Sciatic nerve (tissue), 2 donors: ENCODE measurements at places on chromosomes 2 and 18.

DNA sequence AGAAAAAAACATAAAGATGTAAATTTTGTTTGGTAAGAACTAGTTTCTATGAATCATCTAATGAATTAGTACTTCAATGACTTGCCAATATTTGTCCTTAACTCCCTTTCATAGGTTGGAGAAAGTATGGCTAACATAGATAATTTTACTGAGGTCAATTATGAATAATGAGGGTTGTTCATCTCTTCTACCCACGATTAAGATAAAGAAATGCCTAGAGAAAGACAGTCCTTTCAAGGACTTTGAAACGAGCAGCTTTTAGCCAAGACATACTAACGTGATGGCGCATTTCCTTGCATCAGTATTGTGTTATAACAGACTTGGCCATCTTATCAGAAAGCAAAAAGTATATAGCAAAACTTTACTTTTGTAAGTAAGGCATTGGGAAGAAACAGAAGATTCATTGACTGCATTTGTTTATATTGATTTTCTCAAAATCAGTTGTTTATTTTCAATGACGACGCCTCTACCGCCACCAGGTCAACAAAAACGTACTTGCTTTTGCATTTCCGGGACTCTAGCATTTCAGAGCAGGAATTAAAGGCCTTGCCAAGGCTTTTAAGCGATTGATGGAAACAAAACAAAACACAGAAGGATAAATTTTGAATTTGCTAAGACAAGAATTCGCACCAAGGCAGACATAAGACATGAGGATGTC lies 961 bp downstream of the RBM43 start:
- no peak for DNase-seq

DNA sequence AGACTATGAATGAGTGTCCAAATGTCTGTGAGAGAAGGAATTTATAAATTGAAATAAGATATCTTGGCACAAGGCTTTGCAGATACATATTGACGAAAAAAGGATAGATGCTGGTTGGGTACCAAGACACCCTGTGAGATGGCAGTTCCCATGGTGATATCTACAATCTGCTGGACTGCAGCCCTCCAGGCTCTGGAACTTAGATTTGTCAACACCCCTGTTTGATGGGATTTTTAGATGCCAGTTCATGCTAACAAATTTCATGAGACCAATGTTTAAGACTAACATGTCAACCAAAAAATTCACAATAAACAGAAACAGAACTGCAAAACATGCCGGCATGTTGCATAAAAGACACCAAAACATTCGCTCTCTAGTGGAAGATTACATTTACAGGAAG lies 400.3 kb upstream of the CNTNAP5 start:
- DNase-seq: no peak

DNA sequence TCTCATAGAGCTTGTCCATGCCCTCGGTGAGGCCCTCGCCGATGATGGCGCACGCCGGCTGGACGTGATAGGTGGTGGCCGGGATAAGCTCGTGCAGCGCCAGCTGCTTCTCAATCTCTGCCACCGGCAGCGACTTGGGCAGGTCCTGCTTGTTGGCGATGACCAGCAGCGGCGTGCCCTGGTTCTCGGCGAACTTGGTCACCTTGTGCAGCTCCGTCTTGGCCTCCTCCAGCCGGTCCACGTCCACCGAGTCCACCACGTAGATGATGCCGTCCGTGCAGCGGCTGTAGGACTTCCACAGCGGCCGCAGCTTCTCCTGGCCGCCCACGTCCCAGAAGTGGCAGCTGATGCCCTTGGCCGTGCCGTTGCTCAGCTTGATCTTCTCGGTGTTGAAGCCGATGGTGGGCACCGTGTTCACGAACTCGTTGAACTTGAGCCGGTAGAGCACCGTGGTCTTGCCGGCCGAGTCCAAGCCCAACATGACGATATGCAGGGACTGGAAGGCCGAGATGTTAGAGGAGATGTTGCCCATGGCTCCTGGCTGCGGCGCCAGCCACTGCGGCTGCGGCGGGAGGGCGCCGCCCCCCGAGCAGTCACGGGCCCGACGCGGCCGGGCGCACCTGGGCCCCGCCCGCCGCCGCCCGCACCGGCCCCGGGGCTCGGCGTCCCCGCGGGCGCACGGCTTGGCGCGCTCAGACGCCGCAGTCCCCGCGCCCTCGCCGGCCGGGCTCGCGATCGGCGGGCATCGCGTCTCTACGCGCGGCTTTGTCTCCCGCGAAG lies 636 bp downstream of the ARL4C start:
- no peak for DNase-seq

- no peak for DNase-seq
These were observed 15.2 kb upstream of the AGFG1 start for GRCh38 chr2:227456772-227457171.

DNA sequence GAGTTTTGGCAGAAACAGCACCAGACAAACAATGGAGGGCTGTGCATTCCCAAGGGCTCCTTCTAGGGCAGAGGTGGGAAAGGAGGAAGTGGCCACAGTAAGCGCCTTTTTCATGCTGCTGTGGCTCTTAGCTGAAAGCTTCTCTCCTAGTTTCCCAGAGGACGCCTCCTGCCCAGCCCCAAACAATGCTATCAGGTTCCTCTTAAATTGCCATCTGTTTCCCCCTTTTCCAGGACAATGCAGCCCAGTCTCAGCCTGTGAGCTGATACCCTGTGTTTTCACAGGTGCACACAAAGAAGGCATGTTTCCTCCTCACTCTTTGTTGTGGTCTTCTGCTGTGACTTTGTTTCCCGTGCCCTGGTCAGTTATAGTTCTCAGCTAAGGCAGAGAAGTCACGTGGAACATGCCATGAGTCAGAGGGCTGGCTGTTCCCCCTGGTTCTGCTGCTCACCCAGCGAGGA lies 5.4 kb upstream of the FAM124B start:
- DNase-seq: no peak

DNA sequence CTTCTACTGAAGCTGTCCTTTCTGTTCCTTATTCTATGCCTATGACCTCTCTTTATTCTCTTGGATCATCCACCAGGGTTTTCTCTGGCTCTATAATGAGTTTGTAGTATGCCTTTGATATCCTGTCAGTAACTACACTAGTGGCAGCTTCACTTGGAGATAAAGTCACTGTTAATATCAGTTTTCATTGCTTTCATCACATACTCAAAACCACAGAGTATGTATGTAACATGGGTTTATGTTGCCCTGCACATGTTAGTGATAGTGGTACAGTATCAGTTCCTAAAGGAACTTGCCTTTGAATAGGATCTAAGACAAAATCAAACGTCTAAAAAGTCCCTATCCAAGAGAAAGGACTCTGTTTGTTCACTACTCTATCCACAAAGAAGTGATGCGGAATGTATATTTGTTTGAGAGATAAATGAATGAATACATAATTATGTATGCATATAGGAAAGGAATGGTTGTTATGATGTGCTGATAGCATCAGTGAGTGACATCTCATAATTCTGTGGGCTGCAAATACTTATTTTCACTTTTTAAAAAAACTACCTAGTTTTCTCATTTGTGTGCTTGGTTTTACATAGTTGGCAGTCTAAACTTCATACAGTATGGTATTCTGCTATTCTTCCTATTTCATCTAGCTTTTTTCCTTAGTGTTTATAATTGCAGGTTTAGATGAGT lies 45.1 kb downstream of the TET3 start:
- no peak for DNase-seq

DNA sequence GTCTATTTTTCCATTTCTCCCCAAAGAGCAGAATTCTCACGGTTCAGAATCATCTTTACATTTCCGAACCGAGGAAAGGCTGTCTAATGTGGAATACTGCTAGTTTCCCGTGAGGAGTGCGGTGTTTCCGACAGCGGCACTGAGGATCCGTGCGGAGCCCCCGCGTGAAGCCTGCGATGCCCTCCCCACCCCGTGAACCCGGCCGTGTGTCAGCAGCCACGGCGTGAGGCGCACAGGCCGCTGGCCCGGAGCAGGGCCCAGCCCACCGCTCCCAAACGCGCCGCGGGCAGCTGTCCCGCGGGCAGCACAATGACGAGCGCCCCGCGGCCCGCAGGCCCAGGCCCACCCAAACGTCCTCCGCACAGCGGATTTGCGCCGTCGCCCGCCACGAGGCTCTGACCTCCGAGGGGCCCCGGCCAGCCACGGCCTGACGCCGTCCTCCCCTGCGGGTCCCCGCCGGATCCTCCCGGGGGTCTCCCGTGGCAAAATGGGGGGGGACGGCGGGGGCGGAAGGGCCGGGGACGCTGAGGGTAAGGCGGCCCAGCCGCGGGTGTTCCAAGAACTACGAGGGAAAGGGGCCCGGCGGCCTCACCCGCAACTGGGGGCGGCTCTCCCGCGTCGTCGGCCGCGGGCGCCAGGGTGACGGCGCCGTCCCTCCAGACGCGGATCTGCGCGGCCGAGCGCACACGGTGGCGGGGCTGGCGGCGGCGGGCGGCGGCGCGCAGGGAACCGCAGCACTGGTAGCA lies 796 bp downstream of the SPIRE1 start:
- DNase-seq: peak; percentile 70

DNA sequence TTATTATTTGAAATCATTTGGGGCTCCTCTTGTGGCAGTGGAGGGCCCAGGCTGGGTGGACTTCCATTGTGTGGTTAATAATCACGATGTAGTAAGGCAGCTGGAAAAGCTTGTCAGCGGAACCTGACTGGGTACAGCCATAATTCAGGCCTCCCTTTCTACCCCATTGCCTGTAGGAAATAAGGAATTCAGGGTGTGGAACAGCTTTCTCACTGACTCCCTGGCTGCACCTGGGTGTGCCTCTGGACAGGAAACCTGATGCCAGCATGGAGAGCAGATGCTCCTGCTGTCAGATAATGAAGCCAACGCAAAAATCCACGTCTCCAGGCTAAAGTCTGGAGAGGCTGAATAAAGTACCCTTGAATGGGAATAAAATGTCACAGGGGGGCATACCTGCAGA lies 44.2 kb downstream of the LYPD6B start:
- no peak for DNase-seq

DNA sequence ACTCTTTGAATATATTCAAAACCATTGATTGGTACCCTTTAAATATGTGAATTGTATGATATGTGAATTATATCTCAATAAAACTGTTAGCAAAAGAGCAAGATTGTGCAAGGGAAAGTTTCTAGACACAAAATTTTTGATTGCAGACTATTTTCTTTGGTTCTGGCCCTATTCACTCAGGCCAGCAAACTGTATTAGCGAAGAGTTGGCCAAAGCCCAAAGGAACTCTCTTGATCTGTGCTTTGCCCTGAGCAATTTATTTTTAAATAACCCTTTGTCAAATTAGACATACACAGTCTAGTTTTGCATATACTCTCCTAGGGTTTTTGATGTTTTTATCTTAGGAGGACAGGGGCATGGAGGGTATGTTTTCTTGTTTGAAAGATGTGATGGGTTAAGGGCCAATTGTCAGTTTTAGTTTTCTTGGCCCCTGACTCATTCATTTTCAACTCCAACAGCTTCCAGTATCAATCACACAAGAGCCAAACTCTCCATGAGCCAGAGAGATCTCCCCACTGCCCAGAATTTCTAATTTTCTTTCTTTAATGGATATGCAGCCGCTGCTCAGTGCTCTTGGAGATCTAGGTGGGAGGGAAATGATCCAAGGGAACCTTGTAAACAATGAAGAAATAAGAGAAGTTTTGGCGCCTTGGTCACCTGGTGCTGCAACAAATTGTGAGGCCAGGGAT lies 231.5 kb downstream of the SRBD1 start:
- DNase-seq: no peak

DNA sequence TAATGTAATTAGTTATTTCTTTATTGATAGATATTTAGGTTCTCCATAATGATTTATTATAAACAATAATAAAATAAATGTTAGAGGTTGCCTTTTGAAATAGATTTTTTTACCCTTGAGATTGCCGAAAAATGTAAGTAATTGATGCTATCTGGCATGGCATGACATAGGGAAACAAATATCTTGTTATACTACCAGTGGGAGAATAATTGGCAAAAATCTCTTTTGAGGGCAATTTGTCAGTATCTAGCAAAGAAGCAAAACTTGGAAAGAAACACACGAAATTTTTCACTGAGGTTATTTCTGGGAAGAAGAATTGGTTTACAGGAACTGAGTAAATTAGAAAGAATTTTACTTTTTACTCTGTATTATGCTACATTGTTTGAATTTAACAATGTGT lies 547.2 kb upstream of the SETBP1 start:
- DNase-seq: no peak

DNA sequence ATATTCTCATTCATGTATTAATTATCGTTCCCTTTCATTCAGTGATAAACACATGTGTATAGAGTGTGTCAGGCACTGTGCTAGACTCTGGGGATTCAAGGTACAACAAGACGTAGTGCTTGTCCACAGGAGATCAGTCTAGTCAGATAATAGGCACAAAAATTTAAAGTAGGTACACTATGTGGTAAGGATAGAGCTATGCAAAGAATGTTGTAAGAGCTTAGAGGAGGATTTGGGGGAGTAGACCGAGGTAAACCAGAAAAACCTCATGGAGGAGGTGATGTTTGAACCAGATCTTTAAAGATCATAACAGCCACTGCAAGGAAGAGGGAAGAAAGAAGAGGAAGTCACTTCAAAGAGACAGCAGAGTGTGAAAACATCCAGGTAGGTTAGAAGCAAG lies 256.9 kb upstream of the DDX18 start:
- no peak for DNase-seq

GRCh38 chr2:122519366-122519765 lies 763.9 kb downstream of the TSN start:
- DNase-seq: no peak

- DNase-seq: no peak
These were observed 53.9 kb downstream of the TNFRSF11A start for GRCh38 chr18:62379051-62379450.
